ENCODE measurements at places on chromosomes 4 and X.

GRCh38 chr4:142354794-142355420 lies 491.2 kb downstream of the INPP4B start:
- DNase-seq: no peak

DNA sequence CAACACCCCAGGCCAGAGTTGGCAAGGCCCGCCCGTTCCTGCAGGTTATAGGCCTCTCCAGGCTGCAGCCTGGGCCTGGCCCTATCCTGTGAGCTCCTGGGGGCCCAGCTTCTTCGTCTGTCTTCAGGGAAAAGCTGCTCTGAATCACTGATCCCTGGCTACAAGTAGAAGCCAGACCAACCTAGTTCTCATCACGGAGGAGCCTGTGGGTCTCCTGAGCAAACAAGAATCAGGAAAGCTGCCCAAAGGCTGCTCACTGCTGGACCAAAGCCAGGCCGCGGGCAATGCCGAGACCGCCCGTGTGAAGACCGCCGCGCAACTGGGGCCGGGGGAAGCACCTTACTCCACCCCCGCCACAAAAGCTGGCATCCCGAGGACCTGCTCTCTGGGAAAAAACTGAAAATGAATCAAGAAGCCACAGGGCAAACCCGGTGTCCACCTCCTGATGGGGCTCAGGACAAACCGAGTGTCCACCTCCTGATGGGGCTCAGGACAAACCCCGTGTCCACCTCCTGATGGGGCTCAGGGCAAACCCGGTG lies 12.8 kb downstream of the CTBP1 start:
- no peak for DNase-seq

GRCh38 chrX:110338935-110339334 lies 19.7 kb upstream of the RTL9 start:
- DNase-seq: no peak

- no peak for DNase-seq
Observed at GRCh38 chr4:112153211-112153791, 8.0 kb downstream of the FAM241A start.

GRCh38 chr4:89152972-89153371 lies 41.6 kb downstream of the TIGD2 start:
- peak; percentile 34 for DNase-seq

- no peak for DNase-seq
Observed at GRCh38 chrX:21770631-21771321, 12.9 kb upstream of the SMPX start.

DNA sequence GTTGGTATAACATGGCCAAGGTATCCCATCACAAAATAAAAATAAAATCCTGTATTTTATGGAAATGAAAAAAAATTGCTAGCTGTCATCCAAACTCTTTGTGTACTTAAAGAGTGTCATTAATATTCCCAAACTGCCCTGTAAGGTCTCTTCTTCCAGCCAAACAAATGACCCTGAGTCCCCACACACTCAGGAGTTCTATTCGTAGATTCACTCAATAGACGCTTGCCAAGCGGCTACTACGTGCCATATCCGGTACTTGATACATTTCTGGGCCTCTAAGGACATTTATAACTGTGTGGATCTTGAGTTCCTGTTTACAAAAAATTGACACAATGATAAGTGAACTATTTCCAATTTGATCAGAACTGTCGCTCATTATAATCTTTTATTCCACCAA lies 245.1 kb downstream of the SCFD2 start:
- no peak for DNase-seq

- DNase-seq: no peak
Observed at GRCh38 chr4:171266671-171267070, 546.5 kb upstream of the GALNTL6 start.

DNA sequence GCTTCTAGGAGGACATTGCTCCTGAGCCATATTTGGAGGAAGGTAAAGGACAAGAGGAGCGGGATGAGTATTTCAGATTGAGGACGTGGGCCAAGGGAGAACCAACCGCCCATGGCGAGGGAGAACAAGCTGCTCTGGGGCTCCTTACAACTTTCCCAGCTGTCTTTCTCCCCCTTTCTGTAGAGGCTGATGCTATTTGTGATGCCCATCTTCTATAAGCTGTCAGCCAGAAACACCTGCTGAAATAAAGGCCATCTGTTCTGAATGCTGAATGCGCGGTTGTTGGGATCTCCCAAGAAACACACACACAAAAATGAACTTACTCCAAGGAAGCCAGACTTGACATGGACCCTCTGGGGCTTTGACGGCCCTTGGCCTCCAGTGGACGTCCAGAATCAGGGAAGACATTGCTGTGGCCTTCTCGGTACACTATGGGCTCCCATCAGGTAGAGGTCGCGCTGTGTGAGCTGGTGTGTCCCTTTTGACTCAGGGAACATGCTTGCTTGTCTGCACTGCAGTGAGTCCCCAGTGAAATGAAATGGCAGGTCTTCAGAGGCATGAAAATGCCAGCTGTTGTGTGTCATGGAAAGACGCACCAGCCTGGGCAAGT lies 30.9 kb downstream of the RWDD4 start:
- DNase-seq: no peak

GRCh38 chr4:150145090-150145945 lies 67.1 kb downstream of the DCLK2 start:
- no peak for DNase-seq

DNA sequence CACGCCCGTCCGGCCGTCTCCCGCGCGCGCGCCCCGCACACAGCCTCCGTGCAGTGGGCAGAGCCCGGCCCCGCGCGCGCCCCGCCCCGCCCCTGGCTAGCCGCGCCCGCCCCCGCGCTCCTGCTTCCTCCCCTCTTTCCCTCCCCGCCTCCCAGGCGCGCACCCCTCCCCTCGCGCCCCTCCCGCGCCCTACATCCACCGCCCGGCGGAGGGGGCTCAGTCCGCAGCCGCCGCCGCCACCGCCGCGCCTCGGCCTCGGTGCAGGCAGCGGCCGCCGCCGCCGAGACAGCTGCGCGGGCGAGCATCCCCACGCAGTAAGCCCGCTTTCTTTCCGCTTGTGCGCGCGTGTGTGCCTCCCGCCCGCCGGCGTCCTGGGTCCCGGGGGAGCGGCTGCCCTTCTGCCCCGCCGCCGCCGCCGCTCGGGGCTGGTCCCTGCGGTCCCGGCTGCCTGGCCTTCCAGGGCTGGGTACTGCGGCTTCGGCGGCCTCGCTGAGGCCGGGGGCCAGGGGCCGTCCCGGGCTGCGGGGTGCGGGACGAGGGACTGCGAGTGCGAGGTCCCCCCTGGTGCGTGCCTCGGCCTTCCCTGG lies at the start of gene FHL1:
FHL1 (plus strand) TSS at position 219 of the 587 bp plus-strand sequence.
- peak; percentile 71 for DNase-seq

- DNase-seq: no peak
Observed at GRCh38 chr4:187333151-187333550, 609.5 kb upstream of the FAT1 start.

- DNase-seq: no peak
Observed at GRCh38 chrX:132837967-132838366, 120.5 kb downstream of the HS6ST2 start.

Data from NCI-H2227 treated with DMSO at 0.1 percent for 48 hours (cell line).